ENCODE measurements at places on chromosomes 2 and 18.

GRCh38 chr18:12839526-12840196 is 44.4 kb downstream of the PTPN2 start:
- DNase-seq, result peak; percentile 57

GRCh38 chr2:34241905-34242762 is 643.0 kb upstream of the FAM98A start:
- DNase-seq, result no peak

DNA sequence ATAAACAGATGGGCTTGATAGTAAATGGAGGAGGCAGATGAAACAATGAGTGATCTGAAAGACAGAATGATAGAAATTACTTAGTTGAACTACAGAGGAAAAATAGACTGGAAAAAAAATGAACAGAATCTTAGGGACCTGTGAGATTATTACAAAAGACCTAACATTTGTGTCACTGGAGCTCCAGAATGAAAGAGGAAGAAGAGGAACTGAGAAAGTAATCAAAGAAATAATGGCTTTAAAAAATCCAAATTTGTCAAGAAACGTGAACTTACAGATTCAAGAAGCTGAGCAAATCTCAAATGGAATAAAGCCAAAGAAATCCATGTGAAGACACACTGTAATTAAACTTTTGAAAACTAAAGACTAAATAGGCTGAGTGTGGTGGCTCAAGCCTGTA is 28.3 kb downstream of the EVA1A start:
- DNase-seq, result no peak

GRCh38 chr2:220847589-220847988 is 724.5 kb downstream of the EPHA4 start:
- DNase-seq, result peak; percentile 49

GRCh38 chr2:240988571-240989271 is 9.7 kb upstream of the SNED1 start:
- DNase-seq, result no peak

DNA sequence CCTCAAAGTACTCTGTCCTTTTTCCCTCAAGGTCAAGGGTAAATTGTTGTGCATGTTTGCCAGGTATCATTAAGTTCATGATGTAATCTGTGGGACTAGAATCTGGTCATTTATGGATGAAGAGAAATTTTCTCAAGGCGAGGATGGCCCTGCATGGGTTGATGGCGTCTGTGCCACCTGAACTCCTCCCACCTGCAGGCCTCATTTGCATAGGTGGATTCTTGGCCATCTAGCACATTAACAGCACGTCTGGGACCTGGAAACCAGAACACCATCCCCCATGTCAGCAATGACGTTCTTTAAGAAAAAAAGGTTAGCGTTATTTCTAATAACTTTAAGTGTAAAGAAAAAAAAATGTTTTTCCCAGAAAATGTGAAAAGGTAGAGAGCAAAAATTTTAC is 145.8 kb downstream of the ESCO1 start:
- DNase-seq, result no peak

- no peak for DNase-seq
Observed at GRCh38 chr18:75083131-75083530, 125.8 kb downstream of the PTGR3 start.

GRCh38 chr2:153213022-153213421 is 265.5 kb downstream of the RPRM start:
- DNase-seq, result no peak

- DNase-seq, result no peak
Observed at GRCh38 chr18:13537022-13537780, 189.2 kb downstream of the FAM210A start.

GRCh38 chr18:52723550-52723970 is 383.6 kb downstream of the DCC start:
- no peak for DNase-seq

- DNase-seq, result no peak
Observed at GRCh38 chr2:64929333-64929732, 59.9 kb upstream of the SLC1A4 start.

- DNase-seq, result peak; percentile 87
Observed at GRCh38 chr2:150122871-150123613, 364.4 kb downstream of the RND3 start.

- DNase-seq, result peak; percentile 12
Observed at GRCh38 chr2:58594175-58594574, 353.1 kb upstream of the FANCL start.

GRCh38 chr2:21258082-21258481 is 134.3 kb downstream of the TDRD15 start:
- DNase-seq, result no peak

- no peak for DNase-seq
Observed at GRCh38 chr2:236754271-236754944, 184.8 kb downstream of the ACKR3 start.

- DNase-seq, result no peak
Observed at GRCh38 chr2:168253379-168253778, 6.0 kb upstream of the STK39 start.

- DNase-seq, result peak; percentile 65
Observed at GRCh38 chr2:146312899-146313298, 1531.9 kb upstream of the ACVR2A start.

GRCh38 chr18:8366070-8366469 is 243.2 kb upstream of the RAB12 start:
- DNase-seq, result no peak

DNA sequence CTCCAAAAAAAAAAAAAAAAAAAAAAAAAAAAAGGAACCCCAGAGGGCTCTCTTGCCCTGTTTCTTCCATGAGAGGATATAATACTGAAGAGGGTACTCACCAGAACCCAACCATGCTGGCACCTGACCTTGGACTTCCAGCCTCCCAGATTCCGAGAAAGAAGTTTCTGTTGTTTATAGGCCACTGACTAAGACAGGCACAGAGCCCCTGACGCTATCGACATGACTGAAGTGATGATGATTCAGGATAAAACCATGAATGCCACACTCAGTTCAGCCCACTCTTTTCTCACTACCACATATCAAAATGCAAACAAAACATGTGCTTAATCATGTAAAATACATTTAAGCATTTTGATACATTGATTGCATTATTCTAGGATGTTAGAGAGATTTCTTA is 66.1 kb upstream of the CDCA7 start:
- peak; percentile 55 for DNase-seq

GRCh38 chr2:99338029-99338585 is 918 bp downstream of the EIF5B start:
- DNase-seq, result peak; percentile 28

DNA sequence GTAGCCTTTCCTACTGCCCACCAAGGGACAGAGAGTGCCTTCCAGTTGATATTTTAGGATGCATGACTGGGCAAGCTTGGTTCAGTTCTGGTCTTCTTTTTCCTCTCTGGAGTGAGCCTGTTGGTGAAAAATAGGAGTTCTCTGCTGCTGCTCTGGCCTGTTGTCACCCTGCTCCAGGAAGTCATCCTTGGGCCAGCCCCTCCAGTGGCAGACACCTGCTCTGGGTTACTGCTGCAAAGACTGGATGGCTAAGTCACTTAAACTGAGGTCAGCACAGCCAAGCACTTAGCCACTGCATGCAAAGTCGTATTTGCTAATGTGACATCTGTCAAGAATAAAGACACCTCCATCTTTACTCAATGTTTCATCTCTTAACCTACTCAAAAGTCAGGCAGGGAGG is 219.6 kb upstream of the ID2 start:
- DNase-seq, result no peak

DNA sequence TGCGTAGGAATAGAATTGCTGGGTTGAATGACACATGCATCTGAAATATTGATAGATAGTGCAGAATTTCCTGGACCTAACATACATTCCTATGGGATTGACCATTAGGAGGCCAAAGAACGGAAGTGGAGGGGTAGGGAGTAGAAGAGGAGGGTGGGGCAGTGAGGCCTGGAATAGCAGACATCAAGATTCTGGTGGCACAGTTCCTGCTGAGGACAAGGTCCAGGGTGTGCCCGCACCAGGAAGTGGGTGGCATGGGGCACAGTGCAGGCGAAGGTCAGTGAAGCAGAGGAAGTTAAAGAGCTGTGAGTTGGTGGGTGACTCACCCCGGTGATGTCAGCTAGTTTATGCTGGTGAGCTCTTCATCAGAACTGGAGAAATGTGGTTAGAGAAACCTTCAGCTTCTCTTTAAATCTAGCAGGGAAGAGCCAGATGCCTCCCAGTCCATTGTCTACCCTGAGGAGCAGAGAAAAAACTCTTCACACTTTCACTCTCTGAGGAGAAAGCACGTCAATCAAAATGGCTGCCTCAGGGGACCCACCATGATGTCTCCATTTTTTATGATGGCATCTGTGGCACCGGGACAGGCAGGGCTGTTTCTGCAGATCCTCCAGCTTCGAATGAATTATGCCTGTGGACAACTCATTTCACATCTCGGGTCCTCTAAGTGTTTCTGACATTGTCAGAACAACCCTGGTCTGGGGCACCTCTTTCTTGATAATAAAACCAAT is 55.9 kb upstream of the CTLA4 start:
- DNase-seq, result peak; percentile 91

DNA sequence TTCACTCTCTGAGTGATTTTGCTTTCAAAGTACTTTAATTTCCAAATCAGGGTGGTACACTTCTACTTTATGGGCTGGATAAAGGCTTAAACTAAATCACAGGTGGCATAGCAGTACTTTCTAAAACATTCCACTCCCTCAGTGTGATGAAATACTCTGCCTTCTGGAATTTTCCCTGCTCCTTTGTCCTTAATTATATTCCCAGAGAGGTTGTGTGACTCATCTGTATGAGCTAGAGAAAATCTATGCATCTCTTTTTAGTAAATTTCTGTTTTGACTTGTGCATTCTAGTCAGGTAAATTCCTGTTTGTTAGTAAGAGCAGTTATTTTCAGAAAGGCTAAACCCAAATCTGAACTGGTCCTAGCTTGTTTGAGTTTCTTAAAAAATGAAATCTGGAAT is 29.0 kb upstream of the PLA2R1 start:
- DNase-seq, result peak; percentile 26

GRCh38 chr2:226529556-226529955 is 270.1 kb downstream of the IRS1 start:
- DNase-seq, result no peak

DNA sequence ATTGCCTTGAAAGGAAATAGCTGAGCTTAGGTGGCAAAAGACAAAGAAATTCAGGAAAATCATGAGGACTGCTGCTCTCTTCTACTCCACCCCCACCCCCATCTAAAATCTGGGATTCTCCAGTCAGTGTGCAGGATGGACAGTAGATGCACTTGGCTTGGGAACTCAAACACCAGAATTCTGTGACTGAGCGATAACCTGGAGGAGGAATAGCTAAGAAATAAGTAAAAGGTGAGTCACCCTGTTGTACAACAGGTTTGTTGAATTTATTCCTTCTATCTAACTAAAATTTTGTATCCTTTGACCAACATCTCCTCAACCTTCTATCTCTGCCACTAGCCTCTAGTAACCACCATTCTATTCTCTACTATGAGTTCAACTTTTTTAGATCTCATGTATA is 1029.9 kb upstream of the ACVR2A start:
- no peak for DNase-seq

DNA sequence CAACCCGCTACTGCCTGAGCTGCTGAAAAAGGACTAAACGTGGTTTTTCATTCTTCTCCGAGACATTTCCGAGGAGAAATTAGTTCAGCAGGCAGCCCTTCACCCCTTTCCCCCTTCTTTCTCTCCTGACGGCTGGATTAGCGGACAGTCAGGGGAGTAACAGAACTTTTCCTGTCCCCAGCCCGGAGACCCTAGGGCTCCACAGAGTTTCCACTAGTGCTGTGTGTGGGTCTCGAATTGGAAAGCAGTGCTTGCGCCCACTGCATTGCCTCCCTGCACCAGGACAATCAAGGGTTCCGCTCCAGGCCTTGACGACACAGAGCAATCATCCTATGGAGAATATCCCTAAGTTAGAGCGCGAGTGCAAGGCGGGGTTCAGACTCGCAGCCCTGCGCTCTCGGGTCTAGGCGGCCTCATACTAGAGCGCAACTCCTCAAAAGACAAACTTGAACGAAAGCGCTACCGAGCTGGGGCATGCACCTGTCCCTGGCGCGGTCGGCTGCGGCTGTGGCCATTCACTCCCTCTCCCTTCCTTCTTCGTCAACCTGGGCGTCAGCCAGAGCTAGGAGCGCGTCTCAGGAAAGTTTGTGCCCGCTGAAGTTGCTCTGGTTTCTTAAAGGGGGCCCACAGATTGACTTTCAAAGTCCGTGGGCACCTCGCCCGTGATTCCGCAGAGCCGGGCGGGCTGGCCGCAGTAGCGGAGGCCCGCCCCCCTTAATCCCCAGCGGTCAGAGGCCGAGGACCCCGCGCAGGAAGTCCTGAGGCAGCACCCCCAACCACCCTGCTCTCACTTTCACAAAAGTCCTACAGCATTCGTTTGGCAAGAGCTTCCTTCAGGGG is 801 bp downstream of the OSR1 start:
- DNase-seq, result peak; percentile 58

DNA sequence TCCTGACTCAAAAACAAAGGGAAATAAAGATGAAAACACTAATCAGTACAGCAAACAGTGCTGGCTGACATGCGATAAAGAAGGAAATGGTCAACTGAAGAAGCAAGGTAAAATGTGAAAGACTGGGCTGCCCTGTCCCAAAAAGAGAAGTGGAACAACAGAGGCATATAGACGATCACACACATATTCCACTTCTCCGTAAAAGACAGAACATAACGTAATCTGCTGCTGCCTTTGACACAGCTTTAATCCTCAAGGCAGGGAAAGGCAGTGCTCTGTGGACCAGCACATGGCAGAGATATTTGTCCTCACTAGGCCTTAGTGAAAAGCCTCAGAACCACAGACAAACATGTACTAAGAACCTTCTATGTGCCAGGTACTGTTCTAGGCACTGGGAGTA is 24.3 kb upstream of the REL start:
- no peak for DNase-seq

DNA sequence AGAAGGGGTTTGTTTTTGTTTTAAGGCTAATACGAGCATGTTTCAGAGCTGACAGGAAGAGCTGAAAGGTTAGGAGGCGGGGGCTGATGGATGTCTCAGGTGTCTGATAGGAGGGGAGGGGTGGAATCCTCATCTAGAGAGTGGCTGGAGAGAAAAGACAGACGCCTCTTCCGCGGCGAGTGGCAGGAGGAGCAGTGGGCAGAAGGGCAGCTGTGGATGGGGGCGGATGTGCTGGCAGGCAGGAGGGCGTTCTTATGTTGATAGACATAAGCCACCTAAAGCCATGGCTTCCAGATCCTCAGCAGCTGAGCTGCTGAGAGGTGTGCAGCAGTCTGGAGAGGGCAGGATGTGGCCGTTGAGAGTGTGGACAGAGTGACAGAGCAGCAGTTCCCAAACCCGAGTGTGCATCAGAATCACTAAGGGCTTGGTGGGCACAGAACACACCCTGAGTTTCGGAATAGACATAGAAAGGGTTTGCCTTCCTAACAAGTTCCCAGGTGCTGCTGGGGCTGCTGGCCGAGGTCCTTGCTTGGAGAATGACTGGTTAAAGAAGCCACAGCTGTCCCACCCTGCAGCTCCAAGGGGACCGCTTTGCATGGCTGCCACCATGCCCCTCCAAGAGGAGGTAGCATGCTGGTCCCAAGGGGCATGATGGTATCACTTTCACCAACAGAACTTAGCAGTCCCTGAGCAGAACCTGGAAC is 3.0 kb upstream of the ITM2C start:
- no peak for DNase-seq

Data from choroid plexus epithelial cell (primary cell).